AG09319 (cell line): ENCODE measurements at places on chromosomes 4 and X.

DNA sequence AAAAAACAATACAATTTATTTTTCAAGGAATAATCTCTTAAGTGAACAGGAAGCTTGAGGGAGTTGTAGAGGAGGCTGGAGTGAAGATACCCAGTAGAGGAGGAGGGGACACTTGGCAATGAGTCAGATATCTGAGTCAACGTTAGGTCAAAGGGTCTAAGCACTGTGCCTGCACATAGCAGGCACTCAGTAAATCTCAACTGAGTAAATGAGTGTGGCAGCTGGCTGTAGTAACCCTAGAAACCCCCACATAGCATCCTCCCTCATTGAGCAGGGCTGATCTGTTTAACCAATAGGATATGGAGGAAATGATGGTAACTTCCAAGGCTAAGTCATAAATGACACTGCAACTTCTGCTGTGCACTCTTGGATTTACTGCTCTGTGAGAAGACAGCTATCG is 186.0 kb upstream of the FAM241A start:
- DNase-seq = no peak

GRCh38 chr4:85399270-85399669 is 75.7 kb upstream of the ARHGAP24 start:
- no peak for DNase-seq

GRCh38 chrX:153883163-153883843 is 2.7 kb downstream of the L1CAM start:
- DNase-seq = no peak

DNA sequence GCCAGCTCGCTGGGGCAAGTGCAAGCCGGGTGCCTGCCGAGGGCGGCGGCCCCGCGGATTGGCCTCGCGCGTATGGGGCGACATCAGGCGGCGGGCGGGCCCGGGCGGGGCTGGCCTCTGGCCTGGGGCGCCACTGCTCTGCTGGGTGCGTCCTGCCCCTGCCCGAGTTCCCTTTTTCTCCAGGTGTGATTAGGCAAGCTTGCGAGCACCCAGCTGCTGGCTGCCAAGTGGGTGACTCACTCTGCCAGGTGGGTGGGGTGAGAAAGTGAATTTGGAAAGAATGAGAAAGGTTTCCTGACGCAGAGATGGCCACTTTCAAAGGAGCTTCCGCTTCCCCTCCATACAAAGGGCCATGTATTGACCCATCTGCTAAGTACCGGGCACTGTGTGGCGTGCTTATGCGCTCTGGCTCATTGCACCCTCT is 32.5 kb downstream of the FGFBP1 start:
- DNase-seq = no peak

GRCh38 chr4:53004497-53005148 is 142.5 kb downstream of the RASL11B start:
- no peak for DNase-seq

- no peak for DNase-seq
Observed at GRCh38 chr4:110869114-110869513, 246.2 kb upstream of the PITX2 start.

- no peak for DNase-seq
Observed at GRCh38 chr4:64713256-64713840, 304.1 kb upstream of the TECRL start.

- DNase-seq = no peak
Observed at GRCh38 chr4:64545593-64545992, 136.3 kb upstream of the TECRL start.

GRCh38 chrX:139905051-139905450 is 27.8 kb downstream of the ATP11C start:
- no peak for DNase-seq

DNA sequence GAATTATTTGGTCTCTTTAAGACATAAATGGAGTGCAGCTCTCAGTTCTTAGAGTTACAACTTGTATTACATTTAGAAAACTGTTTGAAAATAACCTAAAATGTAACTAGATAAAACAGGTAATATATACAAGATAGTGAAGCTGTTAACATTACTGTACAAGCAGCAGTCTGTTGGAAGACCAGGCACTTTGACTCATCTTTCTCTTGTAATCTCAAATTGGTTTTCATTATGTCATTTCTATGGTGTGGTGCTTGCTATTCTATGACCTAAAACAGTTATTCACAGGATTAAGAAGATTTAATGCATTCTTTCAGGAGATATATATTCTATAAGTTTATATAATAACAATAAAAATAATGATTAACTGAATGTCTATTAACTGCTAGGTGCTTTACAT is 282.5 kb upstream of the PITX2 start:
- DNase-seq = no peak
